ENCODE measurements at places on chromosomes 5 and 9.

DNA sequence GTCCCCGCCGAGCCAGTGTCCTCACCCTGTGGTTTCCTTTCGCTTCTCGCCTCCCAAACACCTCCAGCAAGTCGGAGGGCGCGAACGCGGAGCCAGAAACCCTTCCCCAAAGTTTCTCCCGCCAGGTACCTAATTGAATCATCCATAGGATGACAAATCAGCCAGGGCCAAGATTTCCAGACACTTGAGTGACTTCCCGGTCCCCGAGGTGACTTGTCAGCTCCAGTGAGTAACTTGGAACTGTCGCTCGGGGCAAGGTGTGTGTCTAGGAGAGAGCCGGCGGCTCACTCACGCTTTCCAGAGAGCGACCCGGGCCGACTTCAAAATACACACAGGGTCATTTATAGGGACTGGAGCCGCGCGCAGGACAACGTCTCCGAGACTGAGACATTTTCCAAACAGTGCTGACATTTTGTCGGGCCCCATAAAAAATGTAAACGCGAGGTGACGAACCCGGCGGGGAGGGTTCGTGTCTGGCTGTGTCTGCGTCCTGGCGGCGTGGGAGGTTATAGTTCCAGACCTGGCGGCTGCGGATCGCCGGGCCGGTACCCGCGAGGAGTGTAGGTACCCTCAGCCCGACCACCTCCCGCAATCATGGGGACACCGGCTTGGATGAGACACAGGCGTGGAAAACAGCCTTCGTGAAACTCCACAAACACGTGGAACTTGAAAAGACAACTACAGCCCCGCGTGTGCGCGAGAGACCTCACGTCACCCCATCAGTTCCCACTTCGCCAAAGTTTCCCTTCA is 1.4 kb downstream of the GLIS3 start:
- DNase-seq, result no peak

- DNase-seq, result no peak
These were observed 45.5 kb downstream of the GPBP1 start for GRCh38 chr5:57219386-57219785.

DNA sequence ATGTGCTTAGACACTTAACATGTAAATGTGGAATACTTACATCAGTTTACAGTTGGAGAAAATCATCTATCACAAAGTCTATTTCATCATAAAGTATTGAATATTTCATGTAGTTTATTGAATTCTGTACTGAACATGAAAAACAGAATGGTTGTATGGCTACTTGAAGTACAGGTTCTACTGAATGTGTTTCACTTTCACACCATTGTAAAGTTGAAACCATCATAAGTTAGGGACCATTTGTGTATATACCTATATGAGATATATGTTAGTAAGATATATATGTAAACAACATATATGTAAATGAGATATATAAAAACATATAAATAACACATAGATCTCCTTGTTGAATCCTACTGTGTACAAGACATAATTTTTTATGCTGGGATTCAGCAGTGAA is 63.0 kb upstream of the TAF11L2 start:
- DNase-seq, result no peak

DNA sequence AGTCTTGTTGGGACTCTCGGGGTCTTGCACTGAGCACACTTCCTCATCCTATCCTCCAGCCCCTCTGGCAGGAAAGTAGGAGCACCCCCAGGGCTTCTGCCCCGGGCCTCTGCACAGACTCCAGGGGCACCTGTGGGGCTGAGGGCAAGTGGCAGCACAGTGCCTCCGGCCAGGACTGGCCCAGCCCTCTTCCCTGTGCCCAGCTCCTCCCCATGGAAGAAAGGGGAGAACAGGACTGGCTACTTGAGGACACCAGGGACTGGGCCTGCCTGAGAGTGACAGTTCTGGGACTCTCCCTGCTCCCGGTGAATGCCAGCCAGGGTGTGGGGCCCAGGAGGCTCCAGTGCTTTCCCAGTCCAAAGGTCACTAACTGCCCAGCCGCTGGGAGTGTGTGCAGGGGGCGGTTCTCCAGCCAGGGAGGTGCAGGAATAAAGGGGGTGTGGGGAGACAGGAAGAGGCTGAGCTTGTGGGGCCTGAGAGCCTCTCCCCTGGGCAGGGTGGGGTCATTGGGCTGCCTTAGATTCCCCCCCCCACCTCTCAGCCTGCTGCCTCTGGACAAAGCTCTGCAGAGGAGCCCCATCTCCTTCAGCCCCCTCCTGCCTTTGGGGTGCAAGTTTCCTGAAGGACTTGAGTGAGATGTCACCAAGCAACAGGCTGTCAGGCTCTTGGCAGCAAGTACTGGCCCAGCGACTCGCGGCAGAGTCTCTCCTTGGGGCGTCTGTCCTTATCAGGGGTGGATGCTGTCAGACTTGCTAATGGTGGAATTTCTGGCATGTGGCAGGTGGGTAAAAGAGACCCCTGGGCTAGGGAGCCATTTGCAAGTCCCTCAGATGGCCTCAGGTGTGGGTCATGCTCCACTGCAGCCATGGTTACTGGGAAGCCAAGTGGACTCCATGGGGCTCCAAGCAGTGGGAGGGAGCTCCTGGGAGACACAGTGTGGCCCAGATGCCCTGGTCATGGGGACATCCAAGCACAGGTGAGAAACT is 19.1 kb upstream of the JADE2 start:
- DNase-seq, result no peak

DNA sequence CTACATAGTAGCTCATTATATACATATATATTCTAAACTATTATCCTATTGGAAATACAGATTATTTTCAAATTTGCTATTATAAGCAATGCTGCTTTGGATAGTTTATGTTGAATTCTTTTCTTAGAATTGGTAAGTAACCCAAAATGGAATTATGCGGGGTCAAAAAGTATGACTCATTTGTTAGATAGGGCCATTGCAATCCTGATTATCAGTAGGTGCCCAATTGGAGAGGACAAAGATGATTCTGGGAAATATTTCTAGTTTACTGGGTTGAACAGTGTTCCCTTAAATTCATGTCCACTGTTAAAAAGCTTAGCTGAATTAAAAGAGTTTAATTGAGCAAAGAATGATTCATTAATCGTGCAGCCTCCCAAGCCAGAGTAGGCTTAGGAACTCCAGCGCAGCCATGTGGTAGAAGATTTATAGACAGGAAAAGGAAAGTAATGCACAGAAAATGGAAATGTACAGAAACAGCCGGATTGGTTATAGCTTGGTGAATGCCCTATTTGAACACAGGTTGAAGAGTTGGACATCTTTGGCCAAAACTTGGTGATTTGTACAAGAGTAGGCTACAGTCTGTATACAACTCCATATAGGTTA is 81.8 kb downstream of the GDNF start:
- DNase-seq, result peak; percentile 24

GRCh38 chr9:15191378-15191777 is 115.6 kb downstream of the TTC39B start:
- DNase-seq, result no peak

GRCh38 chr9:85522459-85523092 is 219.2 kb downstream of the AGTPBP1 start:
- DNase-seq, result no peak

- DNase-seq, result no peak
These were observed 116.1 kb downstream of the SEMA5A start for GRCh38 chr5:9429691-9430215.

DNA sequence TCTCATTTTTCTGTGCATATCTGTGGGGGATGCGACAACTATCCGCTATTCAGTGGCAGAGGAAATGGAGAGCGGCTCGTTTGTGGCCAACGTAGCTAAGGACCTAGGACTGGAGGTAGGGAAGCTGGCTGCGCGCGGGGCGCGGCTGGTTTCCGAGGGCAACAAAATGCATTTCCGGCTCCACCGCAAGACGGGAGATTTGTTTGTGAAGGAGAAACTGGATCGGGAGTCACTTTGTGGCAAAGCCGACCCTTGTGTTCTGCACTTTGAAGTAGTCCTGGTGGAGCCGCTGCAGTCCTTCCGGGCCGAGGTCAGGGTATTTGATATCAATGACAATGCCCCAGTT is 320 bp downstream of the PCDHB1 start:
- no peak for DNase-seq

DNA sequence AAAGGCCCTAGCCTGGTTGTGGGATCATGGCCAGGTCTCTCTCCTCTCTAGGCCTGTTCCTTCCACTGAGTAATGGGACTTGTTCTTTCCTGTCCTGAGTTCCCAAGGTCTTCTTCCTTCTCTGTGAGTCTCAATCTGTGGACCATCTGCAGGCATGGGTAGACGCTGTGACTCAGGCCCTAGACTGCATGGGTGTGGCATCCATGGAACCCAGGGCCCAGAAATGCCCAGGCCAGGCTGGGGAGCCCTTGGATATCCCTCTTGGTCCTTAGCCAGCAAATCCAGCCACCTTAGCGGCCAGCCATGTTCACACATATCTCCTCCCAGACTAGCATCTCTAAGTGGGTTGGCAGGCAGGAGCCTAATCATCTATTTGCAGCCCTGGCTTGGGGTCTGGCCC is 2.3 kb upstream of the ACSL6 start:
- no peak for DNase-seq

DNA sequence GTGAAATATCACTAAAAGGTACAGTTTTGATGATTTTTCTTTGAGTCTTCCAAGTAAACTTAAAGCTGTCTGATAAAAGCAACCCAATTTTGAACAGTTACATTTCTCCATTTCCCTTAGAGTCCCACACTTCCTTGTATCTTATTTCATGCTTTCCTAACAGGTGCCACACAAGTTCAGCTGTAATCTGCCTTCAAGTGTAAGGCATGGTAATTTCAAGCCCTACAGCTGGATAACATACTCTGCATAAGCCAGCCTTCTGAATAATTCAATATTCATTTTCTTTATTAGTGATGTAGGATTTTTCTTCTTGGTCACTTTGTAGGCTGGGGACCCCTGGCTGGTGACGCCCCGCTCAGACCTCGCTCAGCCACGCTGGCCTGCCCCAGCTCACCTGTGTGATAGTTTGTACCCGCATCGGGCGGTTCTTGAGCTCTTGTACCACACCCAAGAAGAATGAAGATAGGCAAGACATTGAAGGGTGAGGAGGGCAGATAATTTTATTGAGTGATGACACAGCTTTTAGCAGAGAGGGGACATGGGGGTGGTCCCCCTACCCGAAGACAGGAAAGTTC is 34.0 kb downstream of the SOX30 start:
- no peak for DNase-seq

DNA sequence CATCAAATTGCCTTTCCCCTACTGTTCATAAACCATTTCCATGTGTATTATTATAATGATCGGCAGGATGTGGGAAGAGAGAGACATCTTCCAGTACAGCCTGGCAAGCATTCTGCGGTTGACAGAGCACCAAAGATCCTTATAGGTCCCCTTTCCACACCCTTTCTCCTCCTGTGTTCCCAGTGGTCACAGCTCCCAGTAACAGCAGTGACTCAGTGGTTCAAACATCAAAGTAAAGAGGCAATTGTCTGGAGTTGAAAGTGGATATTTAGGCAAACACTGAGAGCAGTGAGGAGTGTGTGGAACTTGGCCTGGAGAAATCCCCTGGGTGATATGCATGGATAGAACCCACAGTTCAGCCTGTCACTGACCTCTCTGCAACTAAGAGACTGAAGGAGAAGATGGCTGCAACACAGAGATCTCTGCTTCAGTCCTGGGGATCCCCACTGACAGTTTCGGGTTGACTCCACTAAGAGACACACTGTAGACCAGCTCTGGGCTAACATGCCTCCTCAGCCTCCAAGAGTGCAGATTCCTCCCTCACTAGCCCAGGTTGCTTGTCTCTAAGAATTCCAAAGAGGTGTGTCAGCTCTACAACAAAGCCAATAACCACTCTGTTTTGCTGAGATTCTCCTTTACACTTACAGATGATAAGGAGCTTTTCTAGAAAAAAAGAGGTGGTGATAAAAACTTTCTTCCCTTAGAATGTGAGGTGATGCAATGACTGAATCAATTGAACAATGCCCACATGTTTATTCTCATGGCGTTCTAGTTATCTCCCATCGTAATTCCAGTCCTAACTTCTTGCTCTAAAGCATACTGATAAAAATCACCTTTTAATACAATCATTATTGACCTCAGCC is 94.4 kb upstream of the IL6ST start:
- no peak for DNase-seq
